ENCODE measurements at places on chromosomes 16 and 17.

DNA sequence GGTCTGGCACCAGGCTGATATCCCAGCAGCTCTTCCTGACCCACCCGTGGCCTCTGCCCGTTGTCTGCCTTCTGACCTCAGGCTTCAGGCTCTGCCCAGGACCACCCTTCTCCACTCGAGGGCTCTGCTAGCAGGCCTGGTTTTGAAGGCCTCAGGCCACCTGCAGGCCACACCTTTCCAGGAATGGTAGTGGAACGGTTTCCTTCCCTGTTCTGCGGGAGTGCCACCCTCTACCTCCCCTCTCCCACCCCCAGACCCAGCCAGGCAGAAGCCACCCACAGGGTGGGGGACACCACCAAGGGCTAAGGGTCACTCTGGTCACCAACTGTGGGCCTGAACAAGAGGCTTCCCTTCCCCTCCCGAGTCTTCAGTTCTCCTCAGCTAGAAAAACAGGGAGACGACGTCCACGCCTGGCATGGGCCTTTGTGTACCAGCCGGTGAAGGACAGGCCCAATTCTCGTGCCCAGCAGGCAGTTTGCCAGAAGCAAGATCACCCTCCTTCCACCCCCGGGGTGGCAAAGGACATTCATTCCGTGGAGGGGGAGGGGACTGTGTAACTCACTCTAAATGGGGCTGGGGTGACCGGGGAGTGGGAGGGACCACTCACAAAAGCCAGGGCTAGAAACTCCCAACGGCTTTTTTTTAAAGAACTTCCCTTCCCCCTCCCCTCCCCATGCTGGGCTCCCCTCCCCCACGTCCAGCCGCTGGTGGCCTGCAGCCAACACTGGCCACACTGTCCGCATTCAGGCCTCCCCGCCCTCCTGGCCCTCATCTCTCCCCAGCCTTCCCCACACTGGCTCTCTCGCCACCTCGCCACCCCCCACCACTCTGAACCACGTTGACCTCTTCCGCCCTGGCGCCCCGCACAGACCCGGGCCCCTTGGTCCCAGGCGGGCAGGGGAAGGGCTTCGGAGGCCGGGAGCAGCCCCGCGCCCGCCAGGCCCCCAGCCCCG is 7.7 kb downstream of the CBX4 start:
- no peak for DNase-seq

GRCh38 chr17:72145562-72145961 is 24.7 kb downstream of the SOX9 start:
- no peak for DNase-seq

DNA sequence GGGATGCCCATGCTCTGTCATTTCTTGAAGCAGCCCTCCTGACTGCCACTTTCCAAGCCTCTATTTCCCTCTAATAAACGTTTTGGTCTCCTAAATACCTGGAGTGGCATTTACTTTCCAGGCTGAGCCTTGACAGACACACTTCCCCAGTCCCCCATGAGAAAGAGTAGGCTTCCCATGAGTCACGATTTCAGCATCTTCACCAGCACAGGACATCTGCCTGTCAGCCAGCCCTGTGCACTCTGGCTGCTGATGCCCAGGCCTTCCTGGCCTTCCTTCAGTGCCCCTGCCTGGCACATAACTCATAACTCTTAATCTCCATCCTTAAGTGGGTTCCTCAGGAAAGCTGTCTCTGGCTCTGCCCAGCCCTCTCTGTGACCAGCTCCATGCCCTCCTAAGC is 30.8 kb upstream of the GAS7 start:
- no peak for DNase-seq

DNA sequence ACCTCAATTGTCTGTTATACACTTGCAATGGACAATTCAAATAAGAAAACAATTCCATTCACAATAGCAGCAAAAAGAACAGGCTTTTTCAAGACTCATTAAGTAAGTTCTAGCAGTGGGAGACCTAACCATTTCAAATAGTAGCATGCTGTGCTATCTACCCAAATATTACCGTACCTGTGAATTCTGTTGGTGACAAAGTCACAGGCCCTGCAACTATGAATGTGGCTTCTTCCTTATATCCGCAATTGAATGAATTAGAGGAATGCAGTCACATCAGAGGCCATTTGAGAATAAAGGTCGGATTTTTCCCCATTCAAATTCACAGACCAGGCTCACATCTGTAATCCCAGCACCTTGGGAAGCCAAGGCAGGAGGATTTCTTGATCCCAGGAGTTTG is 800 bp upstream of the NME4 start:
- no peak for DNase-seq

DNA sequence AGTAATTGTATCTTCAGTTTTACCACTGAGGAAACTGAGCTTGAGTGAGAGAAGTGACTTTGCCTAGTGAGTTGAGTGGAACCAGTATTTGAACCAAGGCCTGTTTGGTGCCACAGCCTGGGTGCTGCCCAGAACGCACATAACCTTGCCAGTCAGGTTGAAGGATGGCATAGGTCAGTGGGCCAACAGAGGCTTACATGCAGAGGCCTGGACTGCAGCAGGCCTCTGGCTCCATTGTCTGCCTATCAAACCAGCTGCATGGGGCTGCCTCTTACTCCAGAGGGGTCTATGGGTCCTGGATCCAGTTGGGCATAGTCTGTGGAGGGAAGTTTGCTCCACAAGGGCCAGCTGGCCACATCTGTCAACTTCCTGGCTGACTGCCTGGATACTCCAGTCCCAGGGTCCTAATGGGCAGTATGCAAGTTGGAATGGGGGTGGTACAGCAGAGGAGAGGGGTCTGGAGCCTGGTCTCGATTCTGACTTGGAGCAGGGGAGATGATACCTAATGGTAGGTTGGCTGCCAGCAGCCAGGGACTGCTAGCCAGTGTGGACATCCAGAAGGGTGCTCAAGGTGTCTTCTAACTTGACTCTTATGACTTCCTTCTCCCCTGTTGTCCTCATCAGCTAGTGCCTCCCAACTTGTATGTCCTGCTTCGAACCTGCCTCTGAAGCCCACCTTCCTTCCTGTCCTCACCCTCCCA is 11.1 kb upstream of the RNF112 start:
- DNase-seq, result no peak

DNA sequence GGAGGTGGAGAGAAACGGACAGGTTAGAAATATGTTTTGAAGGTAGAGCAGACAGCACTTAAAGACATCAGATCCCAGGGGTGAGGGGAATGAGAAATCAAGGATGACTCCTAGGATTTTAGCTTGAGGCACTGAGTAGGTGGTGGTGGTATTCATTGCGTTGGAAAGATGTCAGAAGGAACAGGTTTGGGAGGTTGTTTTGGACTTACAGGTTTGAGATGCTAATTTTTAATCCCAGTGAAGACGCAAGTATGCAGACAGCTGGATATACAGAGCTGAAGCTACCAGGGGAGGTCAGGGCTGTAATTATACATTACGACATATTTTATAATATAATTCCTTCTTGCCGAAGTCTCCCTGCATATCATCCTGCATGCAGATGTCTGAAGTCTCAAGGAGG is 433.3 kb downstream of the XYLT1 start:
- no peak for DNase-seq

- no peak for DNase-seq
These were observed 14.5 kb upstream of the RASL10B start for GRCh38 chr17:35716897-35717465.

- no peak for DNase-seq
These were observed 5.2 kb downstream of the SLFN11 start for GRCh38 chr17:35368081-35368830.

DNA sequence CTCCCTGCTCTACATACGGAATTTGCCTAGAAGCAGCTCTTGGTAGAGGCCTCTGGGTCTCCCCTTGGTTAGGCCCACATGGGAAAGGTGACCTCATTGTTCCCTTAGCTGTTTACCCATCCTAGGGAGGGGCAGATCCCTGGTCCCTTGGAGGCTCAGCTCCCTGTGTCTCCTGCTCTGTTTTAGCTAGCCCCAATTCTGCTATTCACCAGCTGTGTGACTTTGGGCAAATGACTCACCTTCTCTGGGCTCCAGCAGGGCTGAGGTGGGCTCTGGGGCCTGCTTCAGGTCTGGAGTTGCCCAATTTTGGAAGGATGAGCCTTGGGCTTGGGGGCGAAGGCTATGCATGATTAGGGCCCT is 3.9 kb downstream of the ABCC3 start:
- no peak for DNase-seq

DNA sequence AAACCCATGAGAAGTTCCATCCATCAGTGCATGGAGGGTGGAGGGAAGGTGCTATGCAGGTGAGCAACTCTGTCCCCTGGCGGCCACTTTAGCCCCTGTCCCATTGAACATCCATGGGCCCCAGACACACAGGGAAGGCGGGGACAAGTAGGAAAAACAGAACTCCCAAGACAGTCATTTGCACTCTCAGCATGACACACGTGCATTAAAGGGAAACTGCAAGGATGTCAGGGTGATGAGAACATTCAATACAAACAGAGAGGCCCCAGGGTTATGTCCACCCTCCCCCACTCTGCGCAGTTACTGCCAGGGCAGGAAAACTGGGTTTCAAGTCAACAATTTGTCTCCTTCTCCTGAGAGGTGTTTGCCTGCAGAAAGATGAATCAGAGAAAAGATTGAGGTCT is 44.0 kb upstream of the AKTIP start:
- no peak for DNase-seq

DNA sequence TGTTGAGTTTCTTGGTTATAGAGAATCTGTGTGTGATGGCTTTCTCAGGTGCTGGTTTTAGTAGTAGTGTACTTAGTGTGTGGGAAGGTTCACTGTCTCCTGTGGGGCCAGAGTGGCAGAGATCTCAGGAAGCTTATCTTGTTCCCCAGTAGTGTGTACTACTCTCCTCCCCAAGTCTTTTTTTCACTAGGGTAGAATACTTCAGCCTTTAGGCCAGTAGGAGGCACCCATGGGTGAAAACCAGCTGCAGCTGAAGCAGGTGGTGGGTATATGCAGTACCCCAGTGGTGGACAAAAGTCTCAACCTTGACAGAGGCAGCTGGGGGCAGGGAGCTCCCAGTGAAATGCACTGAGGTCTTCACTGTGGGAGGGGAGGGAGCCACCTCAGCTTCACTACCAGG is 109.9 kb downstream of the PHKB start:
- no peak for DNase-seq

- DNase-seq, result no peak
These were observed 10.6 kb upstream of the TFAP4 start for GRCh38 chr16:4283441-4283840.

- DNase-seq, result no peak
These were observed 12.8 kb upstream of the AKAP1 start for GRCh38 chr17:57071991-57072944.

GRCh38 chr17:50264263-50265113 is 9.8 kb upstream of the TMEM92 start:
- DNase-seq, result no peak

DNA sequence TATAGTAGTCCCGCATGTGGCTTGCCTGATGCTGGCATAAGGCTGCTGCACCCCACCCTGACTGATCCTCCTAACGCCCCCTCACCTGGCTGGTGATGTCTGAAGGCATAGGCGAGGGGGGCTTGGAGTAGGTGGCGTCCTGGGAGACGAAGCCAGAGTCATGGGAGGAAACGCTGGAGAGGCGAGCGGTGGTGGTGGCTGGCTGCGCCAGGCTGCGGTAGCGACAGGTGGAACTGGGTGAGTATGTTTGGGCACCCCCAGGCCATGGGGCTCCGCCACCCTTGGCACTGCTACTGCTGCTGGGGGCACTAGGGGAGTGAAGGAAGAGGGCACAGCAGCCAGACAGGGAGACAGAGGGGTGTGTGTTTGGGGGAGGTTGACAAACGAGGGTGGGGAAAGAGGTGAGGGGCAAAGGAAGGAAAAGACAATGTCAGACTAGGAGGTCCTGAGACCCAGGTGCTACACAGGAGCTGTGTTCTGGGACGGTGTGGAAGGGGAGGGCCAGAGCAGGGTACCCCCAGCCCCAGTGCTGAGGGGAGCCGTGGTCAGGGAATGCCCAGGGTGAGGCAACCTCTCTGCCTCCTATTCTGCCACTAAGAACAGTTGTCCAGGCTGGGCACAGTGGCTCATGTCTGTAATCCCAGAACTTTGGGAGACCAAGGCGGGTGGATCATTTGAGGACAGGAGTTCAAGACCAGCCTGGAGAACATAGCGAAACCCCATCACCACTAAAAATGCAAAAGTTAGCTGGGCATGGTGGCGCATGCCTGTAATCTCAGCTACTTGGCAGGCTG is 11.4 kb downstream of the MTSS2 start:
- DNase-seq, result no peak

- no peak for DNase-seq
These were observed 489.9 kb upstream of the CDH5 start for GRCh38 chr16:65876624-65877023.

- no peak for DNase-seq
These were observed 3.5 kb downstream of the C17orf100 start for GRCh38 chr17:6654841-6655731.

- no peak for DNase-seq
These were observed 16.9 kb downstream of the GLIS2 start for GRCh38 chr16:4332623-4333307.

DNA sequence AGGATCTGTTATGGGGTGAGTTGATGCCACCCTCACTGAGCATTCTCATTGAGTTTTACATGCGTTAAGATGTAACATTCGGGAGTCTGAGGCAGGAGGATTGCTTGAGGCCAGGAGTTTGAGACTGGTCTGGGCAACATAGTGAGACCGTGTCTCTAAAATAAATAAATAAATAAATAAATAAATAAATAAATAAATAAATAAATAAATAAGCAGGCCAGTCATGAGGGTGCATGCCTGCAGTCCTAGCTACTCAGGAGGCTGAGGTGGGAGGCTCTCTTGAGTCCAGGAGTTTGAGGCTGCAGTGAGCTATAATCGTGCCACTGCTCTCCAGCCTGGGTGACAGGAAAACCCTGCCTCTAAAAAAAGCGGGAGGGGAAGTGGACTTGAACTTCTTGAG is 90.3 kb downstream of the SNX29 start:
- no peak for DNase-seq

- DNase-seq, result no peak
These were observed 20.2 kb upstream of the GSE1 start for GRCh38 chr16:85592700-85593493.

GRCh38 chr17:6328279-6328678 is 106.6 kb downstream of the AIPL1 start:
- no peak for DNase-seq

DNA sequence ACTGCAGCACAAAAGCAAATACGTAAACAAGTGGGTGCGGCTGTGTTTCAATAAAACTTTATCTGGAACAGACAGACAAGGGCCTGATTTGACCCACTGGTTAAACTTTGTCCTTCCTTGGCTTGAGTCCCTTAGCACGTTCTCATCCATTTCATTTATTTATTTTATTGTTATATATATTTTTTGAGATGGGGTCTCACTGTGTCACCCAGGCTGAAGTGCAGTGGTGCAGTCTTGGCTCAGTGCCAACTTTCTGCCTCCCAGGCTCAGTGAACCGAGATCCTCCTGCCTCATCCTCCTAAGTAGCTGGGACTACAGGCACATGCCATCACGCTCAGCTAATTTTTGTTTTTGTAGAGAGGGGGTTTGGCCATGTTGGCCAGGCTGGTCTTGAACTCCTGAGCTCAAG is 64.3 kb downstream of the MYH11 start:
- no peak for DNase-seq

- no peak for DNase-seq
These were observed 3.4 kb downstream of the CA7 start for GRCh38 chr16:66847533-66848067.

Measured in activated effector memory CD4-positive, alpha-beta T cell treated with Interleukin-2 at 50 U/mL for 16 hours (primary cell).